ENCODE measurements at places on chromosomes 16 and 17.

- DNase-seq, result no peak
Observed at GRCh38 chr16:53785044-53785443, 81.1 kb downstream of the FTO start.

GRCh38 chr17:62757500-62757951 lies 50.6 kb downstream of the MARCHF10 start:
- DNase-seq, result no peak

DNA sequence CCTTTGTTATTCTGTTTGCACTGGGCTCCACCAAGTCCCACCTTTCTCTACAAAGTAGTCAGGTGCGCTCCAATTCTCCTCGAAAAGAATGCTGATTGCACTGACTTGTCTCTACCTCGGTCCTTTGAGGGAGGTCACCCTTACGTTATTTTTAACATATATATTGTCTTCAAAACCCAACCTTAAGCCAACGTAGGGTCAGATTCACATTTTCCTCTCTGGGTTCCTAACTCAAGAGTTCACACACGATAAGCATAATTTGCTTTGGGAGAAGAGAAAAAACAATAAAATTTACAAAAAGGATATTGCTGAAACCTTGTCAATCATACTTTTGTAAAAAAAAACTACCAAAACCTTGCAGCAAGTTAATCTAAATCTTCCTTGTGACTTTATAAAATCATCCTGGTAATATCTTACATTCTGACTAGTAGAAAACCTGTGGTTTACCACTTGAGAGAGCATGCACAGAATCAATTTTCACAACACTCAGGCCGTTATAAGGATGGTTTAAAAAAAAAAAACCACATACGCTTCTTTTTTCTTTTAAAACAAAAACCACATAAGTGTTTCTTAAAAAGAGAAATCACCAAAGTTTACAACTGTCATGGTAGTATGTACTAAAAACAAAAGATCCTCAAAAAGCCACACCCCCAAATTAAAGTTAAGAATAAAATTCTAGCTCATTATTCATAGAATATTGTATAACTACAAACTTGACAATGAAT lies 72.2 kb upstream of the TRAP1 start:
- no peak for DNase-seq

- no peak for DNase-seq
Observed at GRCh38 chr17:9116861-9117568, 95.7 kb downstream of the NTN1 start.

GRCh38 chr17:31225831-31226230 lies 71.2 kb downstream of the OMG start:
- no peak for DNase-seq
